Activated gamma-delta T cell treated with anti-CD3 and anti-CD28 coated beads, Interleukin-2, amount 50 U/mL, for 16 hours (primary cell): ENCODE measurements at places on chromosomes 3 and 15.

DNA sequence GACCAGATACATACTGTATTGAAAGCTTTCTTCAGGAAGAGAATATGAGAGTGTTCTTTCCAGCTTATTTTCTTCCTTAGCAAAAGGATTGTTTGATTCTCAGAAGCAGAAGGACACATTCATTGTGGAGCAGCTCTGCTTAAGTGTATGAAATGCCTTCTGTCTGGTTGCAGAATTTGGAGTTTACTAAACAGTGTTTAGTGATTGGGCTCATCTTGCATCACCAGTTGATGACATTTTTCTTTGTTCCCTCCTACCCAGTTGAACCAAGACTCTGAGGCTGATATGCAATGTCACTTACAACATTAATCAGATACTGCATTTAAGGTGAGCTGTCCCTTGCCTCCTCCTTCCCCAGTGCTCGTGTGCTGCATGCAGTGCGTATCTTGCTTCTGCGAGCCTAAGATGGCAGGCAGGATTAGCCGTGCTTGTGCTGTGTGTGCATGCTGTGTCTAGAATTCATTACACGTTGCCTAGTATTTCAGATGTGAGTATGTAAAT is 18.4 kb downstream of the ZBTB38 start:
- no peak for DNase-seq

DNA sequence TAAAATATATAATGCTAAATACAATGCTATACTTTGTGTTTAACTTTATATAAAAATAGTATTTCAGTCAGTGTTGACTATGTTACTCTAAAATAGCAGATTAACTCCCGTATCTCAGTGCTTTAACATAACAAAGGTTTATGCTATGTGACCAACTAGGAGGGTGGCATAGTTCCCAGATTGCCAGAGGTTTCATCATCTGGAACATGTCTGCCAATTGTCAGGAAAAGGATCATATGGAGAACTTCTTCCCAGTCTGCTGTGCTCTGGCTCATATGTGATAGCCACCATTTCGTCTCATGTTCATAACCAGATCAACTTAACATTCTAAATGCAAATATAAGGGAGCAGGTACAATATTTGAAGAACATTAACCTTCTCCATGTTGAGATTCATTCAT is 720.2 kb downstream of the MCTP2 start:
- DNase-seq = no peak

GRCh38 chr15:65862682-65863081 is 6.6 kb upstream of the RAB11A start:
- peak; percentile 32 for DNase-seq

DNA sequence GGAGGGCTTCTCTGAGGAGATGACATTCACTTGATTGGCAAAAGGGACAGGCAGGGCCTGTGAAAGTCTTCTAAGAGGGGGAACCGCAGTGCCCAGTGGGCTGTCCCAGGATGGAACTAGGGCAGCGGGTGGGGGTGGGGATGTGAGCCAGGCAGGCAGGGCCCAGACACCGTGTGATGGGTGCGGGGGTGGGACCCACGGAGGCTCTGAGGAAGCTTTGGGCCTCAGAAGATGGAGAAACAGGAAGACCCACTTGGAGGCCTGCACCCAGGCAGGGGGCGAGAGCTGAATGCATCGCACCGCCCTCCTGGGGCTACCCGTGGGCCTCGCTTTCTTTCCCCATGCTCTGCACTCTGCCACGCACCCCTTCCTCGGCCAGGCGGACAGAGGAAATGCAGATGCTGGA is 32.9 kb upstream of the ACAD9 start:
- DNase-seq = no peak

DNA sequence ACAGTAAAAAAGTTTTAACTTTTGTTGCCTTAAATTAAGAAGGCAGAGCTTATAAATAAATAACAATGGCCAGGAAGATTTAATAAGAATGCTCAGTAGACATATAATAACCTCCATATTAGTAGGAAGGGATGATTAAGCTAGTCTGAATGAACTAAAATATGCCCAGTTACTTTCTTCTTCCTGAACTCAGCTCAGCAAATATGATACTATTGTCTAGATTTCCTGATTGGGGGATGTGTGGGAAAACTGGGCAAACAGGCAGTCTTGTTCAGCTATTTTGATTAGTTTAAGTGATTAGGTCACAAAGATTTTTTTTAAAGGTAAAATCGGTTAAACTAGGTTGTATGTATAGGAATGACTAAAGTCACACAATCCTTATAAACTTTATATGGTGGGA is 167.2 kb upstream of the SLC2A2 start:
- no peak for DNase-seq
